AG04449 (cell line): ENCODE measurements at places on chromosomes 3 and 15.

DNA sequence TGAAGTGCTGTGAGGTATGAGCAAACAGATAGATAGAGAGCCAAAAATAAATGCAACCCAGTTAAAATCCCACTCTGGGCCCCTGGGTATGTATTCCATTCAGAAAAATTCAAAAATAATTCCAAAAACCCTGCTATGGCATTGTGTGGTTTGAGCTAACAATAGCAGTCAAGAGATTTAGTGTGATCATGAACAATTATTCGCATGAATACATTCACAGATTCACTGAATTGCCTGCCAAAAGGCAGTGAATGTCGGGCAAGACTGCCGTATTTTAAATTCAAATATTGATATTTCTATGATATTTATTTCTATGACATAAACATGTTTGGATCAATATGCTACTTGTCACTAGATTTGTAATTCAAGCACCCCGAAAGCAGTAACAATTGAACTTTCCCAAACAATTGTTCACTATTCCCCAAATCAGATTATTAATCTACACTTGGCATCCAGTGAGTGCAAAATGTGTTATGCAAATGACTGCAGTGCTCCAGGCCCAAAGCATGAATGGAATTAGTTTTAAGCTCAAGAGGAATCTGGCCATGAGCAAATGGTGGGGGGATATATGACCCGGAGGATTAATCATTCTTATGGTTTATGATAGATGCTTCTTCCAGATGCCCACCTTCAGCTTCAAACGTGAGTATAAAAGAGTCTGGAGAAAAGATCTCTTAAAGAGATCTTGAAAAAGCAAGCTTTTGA lies 417.0 kb upstream of the MEIS2 start:
- no peak for DNase-seq

DNA sequence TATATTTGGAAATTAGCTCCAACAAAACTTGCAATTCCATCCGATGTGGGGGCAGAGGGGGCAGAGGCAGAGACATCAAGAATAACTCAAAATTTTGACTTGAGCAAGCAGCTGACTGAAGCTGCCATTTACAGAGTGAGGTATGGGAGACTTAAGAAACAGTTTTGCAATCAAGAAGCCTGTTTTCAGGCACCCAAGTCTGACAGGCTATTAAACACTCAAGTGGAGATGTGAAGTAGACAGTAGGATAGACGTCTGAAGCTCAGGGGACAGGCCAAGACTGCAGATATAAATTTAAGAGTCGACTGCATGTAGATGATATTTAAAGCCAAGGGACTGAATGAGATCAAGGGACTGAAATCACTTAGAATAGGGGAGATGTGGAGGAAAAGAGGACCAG lies 9.9 kb upstream of the SH3BP5 start:
- DNase-seq, result no peak

- DNase-seq, result no peak
Observed at GRCh38 chr3:112464264-112464663, 35.0 kb downstream of the BTLA start.

DNA sequence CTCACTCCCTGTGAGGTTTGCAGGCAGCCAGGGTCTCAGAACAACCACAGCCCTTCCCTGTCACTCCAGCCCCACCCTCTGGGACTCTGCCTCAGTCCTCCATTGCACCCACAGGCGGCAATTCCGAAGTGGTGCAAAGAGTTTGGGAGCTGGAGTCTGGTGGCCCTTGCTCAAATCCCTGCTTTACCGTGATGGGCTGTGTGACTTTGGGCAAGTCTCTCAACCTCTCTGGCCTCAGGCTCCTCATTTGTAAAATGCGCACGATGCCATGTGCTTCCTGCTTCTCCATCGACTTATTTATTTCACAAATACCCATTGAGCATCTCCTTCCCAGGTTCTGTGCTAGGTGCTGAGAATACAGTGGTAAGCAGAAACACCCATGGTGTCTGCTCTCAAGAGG lies 7.3 kb upstream of the ATP2B2 start:
- no peak for DNase-seq

DNA sequence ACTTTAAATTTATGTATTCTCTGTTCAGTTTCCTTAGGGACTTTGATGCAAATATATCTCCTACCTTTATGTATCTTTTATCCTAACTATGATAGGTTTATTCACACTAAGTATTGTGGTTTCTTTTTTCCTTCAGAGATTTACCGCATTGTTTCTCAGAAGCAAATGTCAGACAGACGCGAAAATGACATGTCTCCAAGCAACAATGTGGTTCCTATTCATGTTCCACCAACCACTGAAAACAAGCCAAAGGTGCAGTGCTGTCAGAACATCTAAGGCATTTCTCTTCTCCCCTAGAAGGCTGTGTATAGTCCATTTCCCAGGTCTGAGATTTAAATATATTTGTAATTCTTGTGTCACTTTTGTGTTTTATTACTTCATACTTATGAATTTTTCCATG lies 18.3 kb downstream of the RAB11A start:
- DNase-seq, result no peak

DNA sequence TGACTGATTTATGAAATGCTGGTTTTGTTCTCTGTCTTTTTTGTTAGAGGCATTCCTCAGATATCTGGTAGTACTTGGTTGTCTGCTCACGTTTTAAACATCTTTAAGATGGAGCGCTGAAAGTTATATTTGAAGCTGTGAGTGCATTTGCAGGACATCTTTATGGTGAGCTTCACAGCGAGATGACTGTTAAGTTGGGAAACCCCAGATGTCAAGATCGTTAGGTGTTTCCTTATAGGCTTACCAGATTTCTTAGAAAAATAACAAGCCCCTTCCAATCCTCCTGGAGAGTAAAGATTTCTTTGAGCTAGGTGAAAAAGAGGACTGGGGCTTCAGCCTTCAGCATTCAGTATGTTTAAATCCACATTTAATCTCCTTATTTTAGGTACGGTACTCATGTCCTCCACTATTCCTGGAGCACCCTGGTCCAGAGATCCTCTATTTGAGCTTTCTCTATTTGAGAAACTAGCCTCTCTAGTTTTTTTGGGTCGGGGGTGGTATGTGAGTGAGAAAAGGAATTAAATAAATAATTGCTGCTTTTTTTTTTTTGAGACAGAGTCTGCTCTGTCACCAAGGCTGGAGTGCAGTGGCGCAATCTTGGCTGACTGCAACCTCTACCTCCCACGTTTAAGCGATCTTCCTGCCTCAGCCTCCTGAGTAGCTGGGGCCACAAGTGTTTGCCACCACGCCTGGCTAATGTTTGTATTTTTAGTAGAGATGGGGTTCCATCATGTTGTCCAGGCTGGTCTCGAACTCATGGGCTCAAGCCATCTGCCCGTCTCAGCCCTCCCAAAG lies 72.3 kb downstream of the ZNF609 start:
- no peak for DNase-seq

- no peak for DNase-seq
Observed at GRCh38 chr15:35858707-35859106, 312.7 kb upstream of the DPH6 start.
